ENCODE measurements at places on chromosomes 6 and 20.

DNA sequence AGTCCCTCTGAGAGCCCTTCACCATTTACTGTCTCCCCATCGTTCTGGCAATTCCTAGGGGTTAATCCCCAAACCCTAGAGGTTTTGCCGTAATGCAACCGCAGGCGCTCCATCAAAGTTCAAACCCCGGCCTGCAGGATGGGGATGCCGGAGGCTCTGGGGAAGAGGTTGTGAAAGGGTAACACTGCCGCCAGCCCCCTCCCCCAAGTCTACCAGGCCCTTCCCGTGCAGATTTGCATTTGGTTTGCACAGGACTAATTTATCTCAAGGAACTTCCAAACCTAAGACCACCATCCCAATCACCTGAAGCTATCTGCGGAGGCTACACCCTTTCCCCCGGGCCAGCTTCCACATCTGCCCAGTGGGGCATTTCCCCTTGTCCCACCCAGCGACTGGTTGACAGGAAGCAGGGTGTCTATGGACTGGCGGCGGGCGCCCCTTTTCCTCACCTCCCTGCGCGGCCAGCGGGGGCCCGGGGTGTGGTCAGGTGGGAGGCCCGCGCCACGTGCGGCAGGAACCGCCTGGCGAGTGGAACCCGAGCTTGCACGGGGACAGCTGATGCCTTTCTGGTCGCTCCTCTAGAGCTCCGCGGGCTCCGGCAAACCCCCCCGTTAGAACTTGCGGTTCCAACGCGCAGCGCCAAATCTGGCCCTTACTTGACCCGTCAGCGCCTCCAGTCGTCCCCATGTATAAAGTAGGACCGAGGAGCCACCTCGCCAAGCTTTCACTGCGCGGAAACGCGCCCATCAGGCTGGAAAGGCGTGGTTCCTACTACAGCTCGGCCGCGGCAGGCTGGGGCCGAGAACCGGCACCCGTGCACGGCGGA lies 9.4 kb upstream of the SLC4A11 start:
- DNase-seq: peak; percentile 16

DNA sequence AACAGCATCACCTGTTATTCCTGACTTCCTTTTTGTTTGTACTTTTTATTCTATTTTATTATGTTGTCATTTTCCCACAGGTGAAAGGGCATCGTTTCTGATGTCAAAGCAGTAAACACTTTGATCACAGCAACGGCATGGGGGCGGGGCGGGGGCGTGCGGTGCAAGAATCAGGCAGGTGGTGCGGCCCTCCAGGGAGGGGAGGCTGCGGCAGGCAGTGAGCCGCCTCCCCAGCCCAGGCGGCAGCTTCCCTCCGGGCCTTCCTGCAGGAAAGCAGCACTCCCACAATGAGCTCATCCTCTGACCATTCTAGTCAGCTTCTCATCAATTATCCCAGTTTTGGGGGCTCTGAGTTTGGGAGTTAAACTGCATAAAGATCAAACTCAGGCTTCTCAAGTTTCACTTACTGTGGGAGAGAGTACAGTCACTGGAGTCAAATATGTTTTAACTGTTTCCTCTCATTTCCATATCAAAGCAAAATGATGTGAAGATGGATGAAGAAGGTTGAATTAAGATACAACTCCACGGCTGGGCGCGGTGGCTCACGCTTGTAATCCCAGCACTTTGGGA lies 608.4 kb upstream of the AGPAT4 start:
- DNase-seq: no peak

DNA sequence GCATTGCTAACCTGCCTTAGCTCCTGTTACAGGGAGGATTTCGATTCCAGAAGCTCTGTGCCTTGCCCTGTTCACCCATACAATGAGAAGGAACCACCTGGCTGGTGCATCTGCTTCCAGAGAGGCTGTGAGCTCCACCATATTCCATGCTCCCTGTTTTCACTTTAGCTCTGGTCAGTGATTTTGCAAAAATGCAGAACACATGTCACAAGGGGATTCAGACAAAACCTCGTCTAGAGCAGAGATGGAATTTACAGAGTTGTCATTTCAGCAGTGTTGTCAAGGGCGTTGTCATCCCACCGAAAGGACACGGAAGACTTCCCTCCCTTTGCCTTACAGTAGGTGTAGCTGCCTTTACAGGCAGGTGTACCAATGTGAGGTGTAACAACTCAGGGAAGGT lies 223.0 kb upstream of the ARID1B start:
- no peak for DNase-seq

DNA sequence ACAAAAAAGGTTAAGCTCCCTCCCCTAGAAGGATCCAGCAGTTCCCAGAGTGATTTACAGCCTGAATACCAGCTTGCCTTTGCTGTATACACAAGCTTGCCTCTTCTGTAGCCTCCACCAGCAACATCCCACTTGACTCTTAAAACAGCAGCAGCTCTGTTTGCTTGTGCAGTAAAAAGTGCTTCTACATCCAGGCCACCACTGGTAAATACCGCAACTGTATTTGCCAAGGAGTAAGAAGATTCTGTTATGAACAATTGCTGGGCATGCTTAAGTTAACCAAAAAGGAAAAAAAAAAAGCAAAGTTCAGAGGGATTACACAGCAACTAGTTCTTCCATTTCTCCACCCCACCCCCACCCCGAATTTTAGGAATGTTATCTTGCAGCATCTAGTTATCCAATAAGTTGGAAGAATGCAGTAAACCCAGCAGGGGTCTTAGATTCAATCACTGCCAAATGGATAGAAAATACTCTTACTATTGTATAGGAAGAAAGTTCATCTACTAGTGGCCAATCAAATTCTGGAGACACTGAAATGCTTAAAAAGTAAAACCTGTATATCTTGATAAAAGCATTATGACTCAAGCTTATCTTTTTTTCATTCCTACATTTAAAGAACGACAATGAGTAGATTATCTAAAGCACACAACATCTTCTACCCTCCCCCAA lies 4.8 kb downstream of the SALL4 start:
- no peak for DNase-seq

- no peak for DNase-seq
These were observed 18.3 kb downstream of the INSM1 start for GRCh38 chr20:20386192-20386591.

DNA sequence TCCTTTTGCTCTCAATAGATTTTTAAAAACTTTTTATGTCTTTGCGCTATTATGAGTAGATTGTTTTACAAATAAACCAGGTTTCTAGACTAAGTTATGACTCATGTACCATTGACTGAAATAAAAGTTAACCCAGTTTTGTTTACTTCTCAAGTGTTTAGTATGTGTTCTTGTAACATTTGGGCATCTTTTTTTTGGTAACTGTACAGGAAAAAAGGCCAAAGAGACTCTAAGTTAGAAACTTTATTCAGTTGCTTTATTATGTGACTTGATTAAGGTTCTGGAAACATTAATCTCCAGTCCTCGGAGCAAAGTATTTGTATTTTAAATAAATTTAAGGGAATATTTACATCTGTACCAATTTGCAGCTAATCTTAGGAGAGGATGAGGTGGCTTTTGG lies 2.9 kb downstream of the NKAIN2 start:
- no peak for DNase-seq

DNA sequence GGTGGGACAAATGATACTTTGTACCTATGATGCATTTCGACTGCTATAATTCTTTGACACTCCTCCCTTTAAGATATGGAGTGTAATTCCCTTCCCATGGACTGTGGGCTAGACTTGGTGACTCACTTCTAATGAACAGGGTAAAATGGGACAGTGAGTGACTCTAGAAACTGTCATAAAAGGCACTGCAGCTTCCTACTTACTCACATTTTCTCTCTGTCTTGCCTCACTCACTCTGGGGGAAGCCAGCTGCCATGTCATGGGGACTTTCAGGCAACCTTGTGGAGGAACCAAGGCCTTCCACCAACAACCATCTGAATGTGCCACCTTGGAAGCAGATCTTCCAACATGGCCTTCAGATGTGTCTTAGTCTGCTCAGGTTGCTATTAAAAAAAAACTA lies 12.9 kb upstream of the GFOD1 start:
- DNase-seq: peak; percentile 17

GRCh38 chr20:9220874-9221547 lies 152.1 kb downstream of the PLCB4 start:
- DNase-seq: no peak

- no peak for DNase-seq
These were observed 2.7 kb downstream of the COL21A1 start for GRCh38 chr6:56244528-56245253.

GRCh38 chr6:170021579-170021978 lies 269.3 kb downstream of the DLL1 start:
- no peak for DNase-seq

GRCh38 chr6:1481286-1481685 lies 91.9 kb downstream of the FOXF2 start:
- no peak for DNase-seq

DNA sequence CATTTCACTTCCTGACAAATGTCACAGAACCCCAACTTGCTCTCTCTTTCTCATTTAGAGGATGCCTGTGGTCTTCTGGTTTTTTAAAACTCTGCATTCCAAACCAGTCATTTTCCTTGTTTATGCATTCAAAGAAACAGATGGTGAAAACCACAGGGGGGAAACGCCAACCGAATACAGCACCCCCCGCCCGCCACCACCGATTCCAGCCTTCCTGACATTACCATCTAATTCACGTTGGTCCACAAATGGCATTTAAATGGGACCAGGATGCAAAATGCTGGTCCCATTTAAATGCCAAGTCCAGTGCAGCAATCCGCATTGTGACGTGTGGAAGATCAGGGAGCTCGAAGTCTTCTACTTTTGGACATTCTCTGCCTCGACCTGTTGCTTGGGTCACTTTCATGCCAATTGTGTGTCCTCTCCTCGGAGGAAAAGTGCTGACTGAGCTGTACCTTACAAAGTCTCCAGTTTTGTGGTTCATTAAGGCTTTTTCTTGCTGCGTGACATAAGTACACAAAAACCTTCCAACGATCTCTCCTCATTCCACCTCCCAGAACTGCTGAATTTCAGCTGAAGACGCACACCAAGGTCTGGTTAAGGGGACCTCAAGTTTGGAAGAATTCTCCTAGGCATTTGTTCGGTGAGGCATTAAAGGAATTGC lies 35.8 kb downstream of the NEDD9 start:
- no peak for DNase-seq

DNA sequence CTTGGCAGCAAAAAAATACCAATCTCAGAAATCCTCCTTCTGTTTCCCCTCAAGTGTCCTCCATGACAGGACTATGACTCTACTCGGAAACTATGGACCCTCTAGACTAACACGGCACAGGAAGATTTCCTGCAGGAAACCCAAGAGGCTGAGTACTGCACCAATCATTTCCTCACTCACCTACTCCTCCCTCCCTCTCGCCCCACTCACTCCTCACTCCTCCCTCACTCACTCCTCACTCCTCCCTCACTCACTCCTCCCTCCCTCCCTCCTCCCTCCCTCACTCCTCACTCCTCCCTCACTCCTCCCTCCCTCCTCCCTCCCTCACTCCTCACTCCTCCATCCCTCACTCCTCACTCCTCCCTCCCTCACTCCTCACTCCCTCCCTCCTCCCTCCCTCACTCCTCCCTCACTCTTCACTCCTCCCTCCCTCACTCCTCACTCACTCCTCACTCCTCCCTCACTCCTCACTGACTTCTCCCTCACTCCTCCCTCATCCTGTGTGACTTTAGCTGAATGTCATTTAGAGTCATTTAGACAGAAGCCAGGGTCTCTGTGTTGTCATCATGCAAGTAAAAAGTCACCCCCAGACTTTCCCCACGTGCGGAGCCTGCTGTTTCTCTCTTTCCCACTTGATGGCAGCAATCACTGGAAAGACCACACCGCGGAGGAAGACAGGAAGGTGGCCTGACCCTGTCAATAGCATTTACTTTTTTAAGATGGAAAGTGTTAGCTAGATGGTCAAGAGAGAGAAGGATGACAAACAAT lies 226.8 kb upstream of the PDE10A start:
- DNase-seq: no peak

DNA sequence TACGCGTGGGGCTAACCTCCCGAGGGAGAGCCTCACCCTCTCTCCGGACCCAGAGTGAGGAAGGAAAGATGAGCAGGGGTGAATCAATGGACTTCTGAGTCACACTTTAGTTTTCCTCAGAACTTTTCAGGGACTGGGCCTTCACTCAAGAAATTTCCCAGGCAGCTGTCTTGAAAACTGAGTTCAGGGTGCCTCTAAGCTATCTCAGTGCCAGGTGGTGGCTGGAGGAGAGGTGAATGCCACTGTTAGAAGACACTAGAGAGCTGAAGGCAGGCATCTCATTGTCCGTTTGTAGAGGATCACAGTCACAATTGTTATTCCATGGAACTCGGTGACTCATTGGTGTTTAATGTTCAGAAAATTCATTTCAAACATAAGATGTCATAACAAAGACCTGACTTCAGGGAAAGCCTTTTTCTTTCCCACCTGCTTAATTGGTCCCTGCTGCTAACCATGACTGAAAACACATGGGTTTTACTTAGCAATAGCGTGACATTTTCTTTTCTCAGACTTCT lies 5.3 kb upstream of the SERPINB6 start:
- no peak for DNase-seq

GRCh38 chr20:4516876-4517275 lies 204.8 kb upstream of the PRND start:
- no peak for DNase-seq

GRCh38 chr6:2731281-2731909 lies 19.3 kb downstream of the MYLK4 start:
- no peak for DNase-seq

- no peak for DNase-seq
These were observed 410.5 kb downstream of the PTPRT start for GRCh38 chr20:42779216-42779615.

- no peak for DNase-seq
These were observed 6.6 kb downstream of the SLC2A4RG start for GRCh38 chr20:63745961-63746731.

DNA sequence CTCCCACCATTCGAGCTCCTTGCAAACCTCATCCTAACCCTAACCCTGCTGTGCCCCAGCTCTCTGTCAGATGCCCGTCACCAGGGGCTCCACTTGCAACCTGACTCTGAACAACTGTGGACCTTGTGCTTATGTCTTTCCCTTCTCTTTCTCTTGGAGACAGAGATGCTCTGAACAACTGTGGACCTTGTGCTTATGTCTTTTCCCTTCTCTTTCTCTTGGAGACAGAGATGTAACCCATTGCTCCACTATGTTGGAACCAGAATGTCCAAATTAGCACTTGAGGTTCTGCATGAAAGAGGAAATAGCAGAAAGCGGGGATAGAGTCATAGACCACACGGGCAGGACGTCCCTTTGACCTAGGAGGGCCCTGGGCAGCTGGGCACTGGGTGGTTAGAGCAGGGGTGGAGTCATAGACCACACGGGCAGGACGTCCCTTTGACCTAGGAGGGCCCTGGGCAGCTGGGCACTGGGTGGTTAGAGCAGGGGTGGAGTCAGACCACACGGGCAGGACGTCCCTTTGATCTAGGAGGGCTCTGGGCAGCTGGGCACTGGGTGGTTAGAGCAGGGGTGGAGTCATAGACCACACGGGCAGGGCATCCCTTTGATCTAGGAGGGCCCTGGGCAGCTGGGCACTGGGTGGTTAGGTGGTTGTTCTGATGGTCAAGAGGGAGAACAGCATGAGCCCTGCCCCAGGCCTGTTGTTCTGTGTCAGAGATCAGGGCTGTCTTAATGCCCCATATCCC lies 22.2 kb downstream of the PCMTD2 start:
- DNase-seq: no peak

DNA sequence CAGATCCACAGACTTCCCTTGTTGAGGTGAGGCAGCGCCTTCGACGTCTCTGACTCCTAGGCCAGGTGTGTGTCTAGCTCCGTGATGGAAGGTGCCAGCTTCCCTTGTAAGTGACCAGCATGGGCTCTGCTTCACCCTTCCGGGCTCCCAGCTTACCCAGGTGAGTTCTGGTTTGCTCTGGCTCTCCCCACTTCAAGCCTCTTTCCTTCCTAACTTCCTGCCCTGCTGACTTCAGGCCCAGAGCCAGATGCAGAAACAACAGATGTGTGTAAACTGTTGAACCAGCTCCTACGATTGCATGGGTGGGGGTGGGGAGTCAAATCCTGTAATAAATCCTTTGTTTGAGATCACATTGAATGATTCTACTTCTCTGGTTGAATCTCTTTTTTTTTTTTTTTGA lies 51.6 kb upstream of the BMP6 start:
- no peak for DNase-seq

All from stimulated activated CD4-positive, alpha-beta T cell treated with anti-CD3 and anti-CD28 coated beads, Interleukin-4, amount 100 ng/mL, for 1 hour (primary cell).